GM04504 (cell line): ENCODE measurements at places on chromosomes 2 and 18.

DNA sequence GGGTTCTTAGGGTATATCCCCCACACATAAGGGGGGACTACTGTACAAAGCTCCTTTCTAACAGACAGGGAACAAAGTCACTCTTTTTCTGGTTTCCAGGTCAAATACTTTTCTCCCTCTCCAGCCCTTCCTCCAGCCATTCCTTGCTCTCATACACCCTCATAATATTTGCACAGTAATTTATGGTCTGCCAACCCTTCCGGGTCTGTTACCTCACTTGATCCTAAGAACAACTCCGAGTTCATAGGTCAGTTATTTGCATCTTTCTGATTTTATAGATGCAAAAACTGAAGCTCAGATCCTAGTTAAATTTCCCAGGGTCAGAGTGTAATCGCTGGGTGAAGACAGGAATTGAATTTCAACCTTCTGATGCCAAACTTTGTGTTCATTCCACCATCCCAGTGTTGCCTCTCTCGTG, 14.8 kb upstream of the MATN3 start:
- DNase-seq: no peak

GRCh38 chr2:38925982-38926381, 36.3 kb downstream of the ARHGEF33 start:
- DNase-seq: no peak

DNA sequence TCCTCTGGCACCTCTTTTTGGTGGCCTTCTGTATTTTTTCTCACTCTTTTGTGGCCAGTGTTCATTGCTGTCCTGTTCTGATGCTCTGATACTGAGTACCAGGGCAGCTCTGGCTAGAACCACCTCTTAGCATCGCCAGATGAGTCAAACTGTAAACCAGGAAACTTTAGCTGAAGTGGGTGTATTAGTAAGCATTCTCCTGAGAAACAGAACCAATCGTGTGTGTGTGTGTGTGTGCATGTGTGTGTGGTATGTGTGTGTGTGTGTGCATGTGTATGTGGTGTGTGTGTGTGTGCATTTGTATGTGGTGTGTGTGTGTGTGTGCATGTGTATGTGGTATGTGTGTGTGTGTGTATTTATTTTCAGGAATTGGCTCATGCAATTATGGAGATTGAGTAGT, 166.3 kb upstream of the SKOR2 start:
- no peak for DNase-seq

DNA sequence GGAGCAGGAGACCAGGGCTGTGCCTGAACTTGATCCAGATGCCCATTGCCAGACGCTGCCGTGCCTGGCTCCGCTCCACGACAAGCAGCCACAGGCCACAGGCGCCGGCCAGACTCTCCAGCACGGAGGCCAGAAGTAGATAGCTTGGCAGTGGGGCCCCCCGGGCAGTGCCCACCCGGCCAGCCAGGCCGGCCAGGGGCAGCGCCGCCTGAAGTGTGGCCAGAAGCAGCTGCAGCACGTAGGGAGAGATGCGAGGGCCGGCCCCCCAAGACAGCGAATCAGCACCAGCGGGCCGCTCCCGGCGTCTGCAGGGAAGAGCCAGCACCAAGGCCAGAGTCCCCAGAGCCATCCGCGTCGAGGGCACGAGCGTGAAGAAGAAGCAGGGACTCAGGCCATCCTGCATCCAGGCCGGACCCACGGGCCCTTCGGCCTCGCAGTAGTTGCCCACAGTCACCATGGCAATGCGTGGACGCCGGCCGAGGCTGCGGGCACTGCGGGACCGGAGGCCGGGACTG, 484 bp downstream of the ABCB6 start:
- peak; percentile 44 for DNase-seq

- no peak for DNase-seq
Observed at GRCh38 chr2:99644419-99644787, 154.6 kb upstream of the REV1 start.

DNA sequence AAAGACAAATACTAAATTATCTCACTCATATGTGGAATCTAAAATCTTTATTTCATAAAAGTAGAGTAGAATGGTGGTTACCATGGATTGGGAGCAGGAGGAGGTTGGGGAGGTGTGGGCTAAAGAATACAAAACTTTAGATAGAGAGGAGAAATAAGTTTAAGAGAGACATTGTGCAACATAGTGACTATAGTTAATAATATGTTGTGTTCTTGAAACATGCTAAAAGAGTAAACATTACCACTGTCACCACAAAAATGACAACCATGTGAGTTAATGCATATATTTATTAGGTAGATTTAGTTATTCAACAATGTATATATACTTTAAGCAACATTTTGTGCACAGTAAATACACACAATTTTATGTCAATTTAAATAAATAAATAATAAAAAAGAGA, 128.5 kb upstream of the COL3A1 start:
- no peak for DNase-seq

- no peak for DNase-seq
Observed at GRCh38 chr2:199602271-199602895, 144.6 kb upstream of the SATB2 start.
